ENCODE measurements at places on chromosomes 11 and 22.

DNA sequence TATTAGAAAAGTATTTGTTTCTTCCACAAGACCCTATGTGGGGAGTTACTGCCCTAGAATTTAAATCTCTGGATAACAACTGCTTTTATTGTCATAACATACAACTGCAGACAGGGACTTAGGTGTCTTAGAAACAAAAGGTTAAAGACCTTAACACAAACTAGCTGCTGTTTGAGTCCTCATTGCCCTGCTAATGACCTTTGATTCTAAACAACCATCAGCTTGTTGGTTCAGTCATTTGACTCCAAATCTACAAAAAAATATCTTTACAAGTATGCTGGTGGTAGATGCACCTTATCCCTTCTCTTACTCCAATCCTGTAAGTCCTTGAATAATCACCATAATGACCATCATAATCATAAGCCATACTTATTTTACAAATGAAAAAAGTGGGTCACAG lies 377.4 kb upstream of the PITPNB start:
- no peak for DNase-seq

GRCh38 chr11:128047026-128047425 lies 540.3 kb downstream of the ETS1 start:
- DNase-seq, result no peak

DNA sequence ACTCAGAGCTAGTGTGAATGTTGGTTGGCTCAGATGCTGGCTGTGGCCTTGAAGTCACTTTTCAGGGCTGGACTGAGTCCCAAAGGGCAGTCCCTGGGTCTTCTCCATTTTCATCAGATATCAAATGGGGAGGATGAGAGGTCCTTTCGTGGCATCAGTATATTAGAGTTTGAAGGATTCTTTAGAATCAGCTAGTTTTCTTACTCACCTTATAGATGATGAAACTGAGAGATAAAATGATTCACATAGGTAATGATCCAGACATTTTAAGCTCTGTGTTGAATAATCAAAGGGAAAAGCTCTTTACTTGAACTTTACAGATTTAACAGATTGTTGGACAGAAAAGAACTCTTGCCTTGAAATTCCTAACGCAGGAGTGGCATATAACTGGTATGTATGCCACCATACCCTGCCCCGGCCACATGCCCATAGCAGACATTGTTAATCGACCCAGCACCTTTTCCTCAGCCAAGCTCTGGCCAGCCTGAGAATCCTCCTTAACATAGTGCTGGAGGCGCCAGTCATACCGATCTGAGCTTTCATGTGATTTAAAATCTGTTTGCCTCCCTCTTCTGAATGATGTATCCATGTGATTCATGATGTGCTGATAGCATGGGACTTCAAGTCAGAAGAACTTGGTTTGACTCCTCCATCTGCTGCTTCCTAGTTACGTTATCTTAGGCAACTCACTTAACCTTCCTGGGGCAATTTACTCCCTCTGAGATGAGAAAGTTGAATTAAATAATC lies 60.0 kb downstream of the BARX2 start:
- no peak for DNase-seq

GRCh38 chr11:15836795-15837194 lies 519.6 kb downstream of the SOX6 start:
- no peak for DNase-seq

DNA sequence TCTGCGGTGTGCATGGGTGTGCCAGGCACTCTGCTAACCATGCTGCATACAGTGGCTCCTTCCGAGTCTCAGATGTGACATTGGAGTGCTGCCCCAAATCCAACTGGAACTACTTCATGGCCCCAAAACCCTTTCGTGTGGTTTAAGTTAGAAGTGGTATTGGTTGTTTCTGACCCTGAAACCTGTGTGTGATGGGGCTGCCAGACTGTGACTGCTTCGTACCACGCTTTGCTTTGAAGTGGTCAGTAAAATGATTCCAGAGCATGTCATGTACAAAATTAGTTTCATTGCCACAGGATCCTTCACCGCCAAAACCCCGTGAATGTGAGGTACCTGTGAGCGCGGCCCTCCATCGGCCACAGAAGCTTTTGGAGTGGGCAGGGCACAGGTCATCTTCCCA lies 142.2 kb downstream of the WNT7B start:
- DNase-seq, result no peak

- no peak for DNase-seq
Measured at GRCh38 chr11:128201801-128202200, 385.6 kb downstream of the ETS1 start.

- no peak for DNase-seq
Measured at GRCh38 chr11:74949753-74950137, 679 bp downstream of the SPCS2 start.

GRCh38 chr11:34363363-34364084 lies 5.7 kb upstream of the ABTB2 start:
- no peak for DNase-seq

DNA sequence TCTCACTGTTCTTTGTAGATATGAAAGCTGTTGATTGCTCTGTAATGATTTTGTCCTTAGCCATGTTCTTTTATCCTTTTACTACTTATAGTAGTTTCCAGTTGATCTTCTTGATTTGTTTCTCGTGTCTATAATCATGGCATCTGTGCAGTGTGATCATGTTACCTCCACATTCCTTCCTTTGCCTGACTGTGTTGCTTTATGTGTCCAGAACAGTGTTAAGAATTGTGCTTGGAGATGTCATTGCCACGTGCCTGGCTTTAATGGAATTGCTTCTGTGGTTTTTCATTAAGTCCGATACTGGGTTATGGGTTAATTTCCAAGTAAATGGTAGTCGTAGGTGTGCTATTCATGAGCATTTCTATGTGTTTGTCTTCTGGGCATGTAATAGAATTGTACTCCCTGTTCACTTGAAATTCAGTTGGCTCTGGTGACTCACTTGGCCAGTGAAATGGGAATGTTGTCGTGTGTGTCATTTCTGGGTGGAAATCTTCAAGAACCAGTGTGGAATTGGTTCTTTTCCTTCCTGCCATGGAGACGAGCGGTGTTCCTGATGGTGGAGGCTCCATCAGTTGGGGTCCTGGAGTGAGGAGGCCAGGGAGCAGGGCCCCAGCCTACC lies 6.8 kb downstream of the GTSE1 start:
- DNase-seq, result no peak

DNA sequence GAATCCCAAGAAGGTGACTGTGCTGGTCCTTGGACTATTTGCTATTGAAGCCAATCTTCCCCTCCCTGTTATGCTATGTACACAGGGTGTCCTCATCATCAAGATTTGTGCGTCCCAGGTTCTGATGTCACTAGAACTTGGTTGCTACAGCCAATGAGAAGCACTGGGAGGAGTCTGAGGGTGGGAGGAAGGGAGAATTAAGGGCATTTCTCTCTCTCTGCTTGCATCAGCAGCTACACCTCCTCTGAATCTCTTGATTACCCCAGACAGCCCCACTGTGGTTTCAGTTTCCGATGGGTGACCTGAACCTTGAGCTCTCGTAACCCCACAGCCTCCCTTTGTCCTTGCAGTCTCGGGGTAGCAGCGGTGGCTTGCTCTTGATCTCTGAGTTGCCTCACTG lies 212.4 kb upstream of the SESN3 start:
- DNase-seq, result no peak

DNA sequence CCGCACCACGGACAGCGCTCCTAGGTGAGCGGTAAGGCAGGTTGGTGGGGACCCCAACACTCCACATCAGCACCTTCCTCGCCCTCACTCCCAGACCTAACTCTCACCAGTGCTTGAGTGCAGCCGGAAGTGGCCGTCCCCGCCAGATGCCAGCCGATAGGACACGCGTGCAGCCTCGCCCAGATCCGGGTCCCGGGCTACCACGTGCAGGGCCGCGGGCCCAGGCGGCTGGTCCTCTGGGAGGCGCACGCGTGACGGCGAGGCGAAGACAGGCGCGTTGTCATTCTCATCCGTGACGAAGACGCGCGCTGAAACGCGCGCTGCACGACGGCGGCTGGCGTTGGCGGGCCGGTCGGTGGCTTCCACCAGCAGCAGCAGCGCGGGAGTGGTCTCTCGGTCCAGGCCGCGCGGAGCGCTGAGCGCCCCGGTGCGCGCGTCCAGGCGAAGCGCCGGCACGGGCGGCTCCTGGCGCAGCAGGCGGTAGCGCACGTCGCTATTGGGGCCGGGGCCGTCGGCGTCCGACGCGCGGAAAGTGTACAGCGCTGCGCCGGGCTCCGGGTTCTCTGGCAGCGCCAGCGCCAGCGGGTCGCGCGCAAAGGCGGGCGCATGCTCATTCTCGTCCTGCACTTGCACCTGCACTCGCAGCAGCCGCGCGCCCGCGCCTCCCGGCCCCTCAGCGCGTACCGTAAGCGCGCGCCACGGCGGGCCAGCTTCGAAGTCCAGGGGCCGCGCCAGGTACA lies 10.8 kb upstream of the TPP1 start:
- no peak for DNase-seq

DNA sequence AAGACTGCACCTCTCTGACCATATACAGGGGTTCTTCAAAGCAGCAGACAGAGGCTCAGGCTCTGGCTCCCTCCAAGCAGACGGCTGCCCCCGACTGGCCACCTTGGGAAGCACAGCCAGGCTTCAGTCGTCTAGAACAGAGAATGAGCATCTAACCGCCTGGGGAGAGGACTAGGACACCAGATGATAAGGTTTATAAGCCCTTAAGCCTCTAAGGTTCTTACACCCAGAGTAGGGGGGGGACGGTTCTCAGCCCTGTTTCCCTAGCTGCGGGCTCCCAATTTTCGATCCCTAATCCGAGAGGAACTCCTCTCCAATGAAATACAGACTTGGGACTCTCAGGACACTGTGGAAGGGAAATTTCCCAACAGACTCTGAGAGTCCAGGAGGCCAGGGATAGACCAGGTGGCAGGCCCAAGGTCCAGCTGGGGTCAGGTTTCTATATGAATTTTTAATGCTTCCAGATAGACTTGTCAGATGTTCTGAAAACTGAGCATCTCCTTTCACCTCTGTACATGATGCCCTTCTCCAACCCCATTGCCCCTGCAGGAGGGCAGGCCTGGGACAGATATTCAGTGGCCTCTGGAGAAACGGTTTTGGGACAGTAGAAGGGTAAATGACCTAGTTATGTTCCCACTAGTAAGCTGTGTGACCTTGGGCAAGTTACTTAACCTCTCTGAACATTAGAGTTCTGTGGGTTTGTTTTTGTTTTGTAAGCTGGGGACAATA lies 20.2 kb downstream of the RTN4RL2 start:
- no peak for DNase-seq

GRCh38 chr11:6925636-6926207 lies 504 bp upstream of the ZNF215 start:
- no peak for DNase-seq

DNA sequence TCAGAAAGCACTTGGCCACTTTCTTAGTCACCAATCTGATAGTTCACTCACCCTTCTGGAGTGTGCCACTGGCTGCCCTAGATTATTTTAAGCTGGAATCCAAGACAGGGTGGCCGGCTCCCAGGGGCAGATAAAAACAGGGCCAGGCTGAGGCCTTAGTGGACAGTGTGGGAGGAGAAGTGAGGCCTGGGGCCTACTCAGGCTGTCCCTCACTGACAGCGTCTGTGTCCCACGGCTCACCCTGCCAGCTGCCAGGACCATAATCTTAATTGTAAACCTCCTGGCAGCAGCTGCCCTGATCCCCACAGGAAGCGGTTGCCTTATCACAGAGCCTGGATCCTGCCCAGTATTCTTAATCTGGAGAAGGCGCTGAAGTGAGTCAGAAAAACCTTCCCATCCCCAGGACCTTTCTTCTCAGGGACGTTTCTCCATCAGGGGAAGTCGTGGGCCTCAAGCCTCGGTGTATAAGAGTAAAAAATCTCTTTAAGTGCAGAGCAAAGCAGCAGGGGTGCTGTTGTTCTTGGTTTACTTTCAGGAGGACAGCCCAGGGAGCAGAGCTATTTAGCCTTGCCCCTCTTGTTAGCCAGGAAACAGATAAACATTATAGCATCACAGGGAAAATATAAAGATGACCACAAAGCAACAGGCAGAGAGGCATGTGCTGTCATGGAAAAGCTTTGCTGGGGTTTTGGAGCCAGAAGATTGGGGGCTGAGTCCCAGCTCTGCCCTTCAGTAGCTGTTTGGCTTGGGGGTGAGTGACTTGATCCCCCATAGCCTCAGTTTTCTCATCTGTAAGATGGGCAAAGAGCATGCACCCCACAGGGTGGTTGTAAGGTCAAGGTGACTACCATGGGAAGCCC lies 39.6 kb downstream of the TSPAN18 start:
- peak; percentile 34 for DNase-seq

GRCh38 chr22:37054600-37055365 lies 3.2 kb downstream of the KCTD17 start:
- no peak for DNase-seq

GRCh38 chr11:86380295-86381059 lies 5.8 kb downstream of the CCDC81 start:
- DNase-seq, result no peak

DNA sequence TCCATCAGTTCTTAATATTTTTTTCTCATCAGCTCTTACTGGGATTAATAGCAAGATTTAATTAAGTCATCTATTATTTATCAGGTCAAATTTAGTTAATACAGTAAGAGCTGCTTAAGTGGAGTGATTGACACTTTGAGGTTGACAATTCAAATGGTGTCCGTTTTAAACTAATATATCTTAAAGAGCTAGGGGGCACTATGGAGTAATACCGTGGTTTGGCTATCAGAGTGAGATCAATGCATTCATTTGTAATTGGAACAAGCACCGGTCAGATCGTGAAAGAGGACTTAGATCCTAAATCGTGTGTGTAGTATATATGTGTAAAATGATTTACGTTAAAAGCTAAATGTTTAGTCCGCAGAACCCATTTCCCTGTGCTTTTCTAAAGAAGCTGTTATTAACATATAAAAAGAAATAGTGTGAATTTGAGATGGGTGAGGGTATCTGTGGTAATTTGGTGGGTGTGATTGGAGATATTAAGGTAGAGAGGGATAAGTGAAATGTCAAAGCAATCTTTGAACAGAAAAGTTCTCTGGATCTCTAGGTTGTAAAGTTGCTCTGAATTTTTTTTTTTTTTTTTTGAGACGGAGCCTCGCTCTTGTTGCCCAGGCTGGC lies 2.3 kb downstream of the SIK2 start:
- DNase-seq, result peak; percentile 61

GRCh38 chr11:36492724-36493304 lies 17.3 kb downstream of the TRAF6 start:
- peak; percentile 28 for DNase-seq

- DNase-seq, result peak; percentile 20
Measured at GRCh38 chr11:94526645-94527438, 14.6 kb downstream of the C11orf97 start.

DNA sequence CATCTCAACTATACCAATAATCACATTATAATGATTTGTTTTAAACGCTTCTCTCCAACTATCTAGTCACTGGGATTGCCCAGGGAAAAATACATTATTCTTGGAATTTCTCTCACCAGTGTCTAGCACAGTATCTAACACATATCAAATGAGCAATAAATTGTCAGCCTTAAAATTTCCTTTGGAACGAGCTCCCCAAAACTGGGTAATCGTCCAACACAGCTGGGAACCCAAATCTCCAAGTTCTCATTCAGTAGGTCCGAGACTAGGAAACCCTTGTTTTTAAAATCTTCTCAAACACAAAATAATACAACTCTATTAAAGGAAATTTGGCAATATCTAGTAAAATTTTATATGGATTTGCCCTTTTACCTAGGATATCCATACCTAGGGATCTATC lies 327.8 kb upstream of the ARHGAP42 start:
- no peak for DNase-seq

GRCh38 chr11:83024270-83024854 lies 47.3 kb downstream of the RAB30 start:
- no peak for DNase-seq
